ENCODE measurements at places on chromosomes 7 and 10. TPM values are rescaled to one million over a fixed set of nuclear protein-coding genes. Genes with fewer than 3 reads are reported as not detected.

DNA sequence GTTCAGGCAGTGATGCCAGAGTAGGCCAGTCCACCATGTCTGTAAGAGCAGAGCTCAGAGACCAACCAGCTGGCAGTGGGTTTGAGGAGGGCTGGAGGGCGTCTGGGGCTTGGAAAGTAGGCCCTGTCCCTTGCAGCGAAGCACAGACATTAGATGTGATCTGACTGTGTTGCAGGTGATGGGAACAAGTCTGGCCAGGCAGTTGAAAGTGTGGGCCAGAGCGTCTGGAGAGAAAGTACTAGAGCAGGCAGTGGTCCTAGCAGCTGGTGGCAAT lies 53.3 kb downstream of the CHN2 start:
- DNase-seq = no peak

The CCL26 gene
- 1.1 TPM for polyA plus RNA-seq

DNA sequence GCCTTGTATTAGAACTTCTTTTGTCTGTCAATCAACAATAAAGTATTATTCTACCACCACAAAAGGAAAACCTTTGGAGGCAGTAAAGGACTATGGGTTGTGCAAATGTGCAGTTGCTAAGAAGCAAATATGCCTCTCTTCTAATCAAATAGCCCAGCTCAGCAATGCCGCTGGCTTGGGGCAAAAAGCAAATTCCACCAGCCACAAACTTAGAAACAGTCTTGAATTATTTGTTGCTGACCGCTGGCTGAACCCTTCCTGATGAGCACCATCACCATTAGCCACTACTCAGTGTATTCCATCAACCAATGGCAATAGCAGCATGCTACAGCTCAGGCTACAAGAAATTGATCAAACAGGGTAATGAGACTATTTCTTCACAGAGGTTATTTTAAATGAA lies 51.0 kb downstream of the SKAP2 start:
- DNase-seq = no peak

- no peak for DNase-seq
These were observed 319.7 kb downstream of the PTPRN2 start for GRCh38 chr7:158267742-158268435.

- no peak for DNase-seq
These were observed 37.9 kb upstream of the TMEM140 start for GRCh38 chr7:135109976-135110375.

GRCh38 chr10:125124907-125125306 lies 35.5 kb downstream of the CTBP2 start:
- no peak for DNase-seq

The KCND2 gene
- 0.20 TPM for polyA plus RNA-seq

DNA sequence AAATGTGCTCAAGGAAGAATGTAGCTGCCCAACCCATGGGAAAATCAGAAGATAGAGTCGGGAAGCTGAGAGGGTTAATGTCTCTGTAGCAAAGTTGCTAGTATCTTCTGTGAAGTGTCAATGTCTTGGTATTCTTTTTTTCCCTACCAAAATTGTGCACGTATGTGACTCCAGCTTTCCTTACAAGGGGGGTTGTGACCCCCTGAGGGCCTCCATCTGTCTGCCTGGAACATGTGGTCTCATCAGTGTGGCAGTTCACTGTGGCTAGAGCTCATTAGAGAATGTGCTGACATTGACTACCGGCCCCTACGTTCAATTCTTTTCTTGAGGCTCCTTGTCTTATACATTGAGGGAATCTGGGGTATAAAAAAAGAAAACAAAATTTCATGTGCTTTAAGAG lies 725.2 kb upstream of the CELF2 start:
- DNase-seq = no peak

GRCh38 chr10:103802081-103802480 lies 53.3 kb downstream of the SH3PXD2A start:
- DNase-seq = no peak

DNA sequence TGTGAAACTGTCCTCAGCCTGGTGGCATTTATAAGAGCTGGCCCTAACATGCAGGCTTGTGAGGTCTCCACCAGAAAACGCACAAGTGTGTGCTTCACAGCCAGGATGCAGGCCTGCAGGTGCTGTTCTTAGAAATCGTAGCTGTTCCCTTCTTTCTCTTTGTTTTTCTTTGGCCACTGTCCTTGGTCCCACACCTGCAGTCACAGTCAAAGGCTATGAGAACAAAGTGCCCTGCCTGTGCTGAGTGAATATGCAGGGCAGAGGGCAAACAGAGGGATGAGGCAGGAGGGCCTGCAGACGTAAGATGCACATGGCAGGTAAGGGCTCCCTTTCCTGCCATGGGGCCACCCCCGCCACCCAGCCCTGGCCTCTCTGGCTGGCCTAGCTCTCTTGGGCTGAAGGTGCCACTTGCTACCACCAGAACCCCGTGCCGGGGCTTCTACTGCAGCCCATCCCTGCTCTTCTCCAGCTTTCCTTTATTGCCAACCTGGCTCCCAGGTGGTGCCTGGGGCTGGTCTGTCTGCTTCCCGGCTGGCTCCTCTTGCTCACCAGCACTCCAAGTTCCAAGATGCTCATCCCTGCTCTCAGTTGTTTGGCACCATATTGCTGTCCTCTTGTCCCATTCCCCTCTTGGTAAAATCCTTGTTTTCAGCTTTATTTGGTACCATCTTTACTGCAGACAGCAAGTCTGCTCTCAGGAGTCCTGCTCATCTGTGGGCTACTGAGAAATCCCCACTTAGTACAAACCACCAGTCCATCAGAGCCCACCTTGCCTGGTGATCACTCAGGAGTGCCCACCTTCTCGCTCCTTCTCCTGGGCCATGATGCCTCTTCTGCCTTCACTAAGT lies 308.1 kb upstream of the ZMIZ1 start:
- no peak for DNase-seq

- DNase-seq = no peak
These were observed 399.3 kb downstream of the PPP1R3A start for GRCh38 chr7:113519472-113519871.

The PHF14 gene
- 17.4 TPM for polyA plus RNA-seq

The JCAD gene
- polyA plus RNA-seq = 35.2 TPM

DNA sequence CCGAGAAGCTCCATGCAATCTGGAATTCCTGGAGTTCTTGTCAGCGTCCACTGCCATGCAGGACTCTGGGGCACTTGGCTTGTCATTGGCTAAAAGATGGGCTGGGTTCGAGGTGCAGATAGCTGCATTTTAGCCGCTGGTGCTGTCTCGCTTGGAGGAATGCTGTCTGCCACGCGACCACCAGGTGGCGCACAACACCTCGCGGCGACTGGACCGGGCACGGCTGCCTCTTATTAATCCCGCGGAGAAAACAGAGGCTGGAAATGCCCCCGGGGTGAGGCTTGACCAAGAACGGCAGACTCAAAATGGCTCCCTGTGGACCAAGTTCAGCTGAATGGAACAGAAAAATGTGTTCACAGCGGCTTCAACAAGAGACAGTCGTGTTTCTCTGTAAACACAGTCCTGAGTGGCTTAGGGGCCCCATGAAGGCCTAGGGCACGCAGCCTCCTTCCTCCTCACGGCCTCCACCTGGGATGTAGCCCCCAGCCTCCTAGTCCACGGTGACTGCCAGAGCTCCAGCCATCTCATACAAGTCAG lies 46.2 kb downstream of the AOC1 start:
- no peak for DNase-seq

GRCh38 chr7:73451780-73452398 lies 18.3 kb downstream of the FZD9 start:
- DNase-seq = no peak

DNA sequence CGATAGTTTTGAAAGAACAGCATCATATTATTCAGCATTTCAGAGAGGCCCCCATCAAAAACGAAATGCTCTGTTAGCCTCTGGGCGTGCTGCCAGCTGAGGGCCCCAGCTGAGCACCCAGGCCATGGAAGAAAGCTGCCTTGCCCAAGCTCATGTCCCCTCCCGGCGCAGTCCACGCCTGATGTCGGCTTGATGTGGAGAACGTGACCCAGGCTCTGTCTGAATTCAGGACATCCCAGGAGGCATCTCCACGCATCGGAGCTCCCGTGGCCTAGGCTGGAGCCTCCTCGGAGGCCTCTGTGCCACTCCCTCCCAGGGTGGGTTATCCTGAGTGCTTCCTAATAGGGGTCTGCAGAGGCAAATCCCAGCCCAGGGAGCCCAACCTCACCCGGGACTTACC lies 218.3 kb upstream of the AKR1E2 start:
- no peak for DNase-seq

The LAMB1 gene
- polyA plus RNA-seq = 233 TPM

The KCNH2 gene
- 48.5 TPM for polyA plus RNA-seq

The ACADSB gene
- polyA plus RNA-seq = 12.7 TPM

The OR2A12 gene
- not detected for polyA plus RNA-seq

DNA sequence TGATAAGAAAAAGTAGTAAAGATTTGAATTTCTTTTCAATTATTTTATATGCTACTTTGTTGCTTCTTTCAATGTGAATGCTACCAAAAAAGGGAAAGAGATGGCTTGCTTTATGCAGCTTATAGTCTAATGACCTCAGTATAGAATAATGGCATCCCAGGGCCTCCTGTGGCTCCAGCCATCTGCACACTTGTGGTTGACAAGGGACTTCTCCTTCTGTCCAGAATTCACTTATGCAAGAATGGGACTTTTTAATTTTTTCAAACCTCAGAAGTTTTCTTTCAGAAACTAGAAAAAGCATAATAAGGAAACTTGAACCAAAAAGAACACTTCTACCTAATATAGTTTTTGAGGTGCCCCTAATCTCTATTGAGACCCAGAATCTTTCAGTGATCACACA lies 310.9 kb downstream of the CTNNA3 start:
- no peak for DNase-seq

GRCh38 chr7:134431815-134432214 lies 27.1 kb downstream of the AKR1B1 start:
- no peak for DNase-seq

The MRLN gene
- not detected for polyA plus RNA-seq

The DOCK4 gene
- 5.9 TPM for polyA plus RNA-seq

DNA sequence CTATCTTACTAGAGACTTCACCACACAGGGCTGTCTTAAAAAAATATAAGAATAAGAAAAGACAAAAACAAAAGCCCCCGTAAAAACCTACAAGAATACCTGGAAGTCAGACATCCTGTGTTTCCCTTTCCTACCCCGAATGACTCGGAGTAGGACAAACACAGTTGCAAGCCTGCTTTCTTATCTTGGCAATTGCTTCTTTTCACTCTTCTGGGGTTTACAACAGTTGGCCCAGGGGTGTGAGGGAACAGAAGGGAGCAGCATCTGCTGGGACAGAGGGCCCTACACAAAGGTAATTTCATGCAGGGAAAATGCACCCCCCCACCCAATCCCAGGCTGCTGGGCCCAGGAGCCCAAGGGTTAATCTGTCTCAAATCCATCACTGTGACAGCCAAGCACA lies 220.6 kb downstream of the ARHGAP12 start:
- no peak for DNase-seq

DNA sequence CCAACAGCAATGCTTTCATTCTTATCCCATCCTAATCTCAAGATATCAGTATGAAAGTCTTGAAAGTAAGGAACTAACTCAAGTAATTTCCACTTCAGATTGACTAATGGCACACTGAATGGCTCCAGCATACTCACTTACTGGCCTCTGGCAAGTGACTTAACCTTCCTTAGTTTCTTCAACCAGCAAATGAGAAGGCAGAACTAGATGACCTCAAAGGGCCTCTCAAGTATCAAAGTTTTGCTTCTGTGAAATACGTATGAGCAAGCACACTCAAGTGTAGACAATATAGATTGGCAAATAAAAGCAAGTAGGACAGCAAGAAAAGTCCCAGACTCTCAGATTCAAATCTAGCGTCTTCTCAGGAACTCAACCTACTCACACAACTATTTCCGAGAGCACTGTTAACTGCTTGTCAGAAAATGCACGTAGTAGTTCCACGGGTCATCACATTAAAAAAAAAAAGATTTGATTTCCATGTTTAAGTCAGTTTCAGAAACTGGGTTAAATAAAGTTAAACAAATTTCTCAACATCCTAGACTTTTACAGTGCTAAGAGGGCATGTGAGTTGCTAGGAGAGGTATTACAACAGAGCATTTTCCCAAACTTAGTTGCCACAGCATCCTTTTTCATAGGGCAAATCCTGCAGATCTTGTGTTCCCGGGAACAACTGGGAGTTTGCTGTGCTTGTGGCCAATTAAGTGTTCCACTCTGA lies 276.9 kb upstream of the KLF14 start:
- no peak for DNase-seq

GRCh38 chr10:35456784-35457183 lies 120.5 kb downstream of the CCNY start:
- no peak for DNase-seq

- DNase-seq = no peak
These were observed 20.3 kb downstream of the AASS start for GRCh38 chr7:122123746-122124145.

GRCh38 chr7:122073635-122074034 lies 70.4 kb downstream of the AASS start:
- DNase-seq = no peak

- DNase-seq = no peak
These were observed 220.7 kb downstream of the ADARB2 start for GRCh38 chr10:1516492-1517165.

- DNase-seq = no peak
These were observed 342.2 kb upstream of the MKI67 start for GRCh38 chr10:128468462-128468861.

DNA sequence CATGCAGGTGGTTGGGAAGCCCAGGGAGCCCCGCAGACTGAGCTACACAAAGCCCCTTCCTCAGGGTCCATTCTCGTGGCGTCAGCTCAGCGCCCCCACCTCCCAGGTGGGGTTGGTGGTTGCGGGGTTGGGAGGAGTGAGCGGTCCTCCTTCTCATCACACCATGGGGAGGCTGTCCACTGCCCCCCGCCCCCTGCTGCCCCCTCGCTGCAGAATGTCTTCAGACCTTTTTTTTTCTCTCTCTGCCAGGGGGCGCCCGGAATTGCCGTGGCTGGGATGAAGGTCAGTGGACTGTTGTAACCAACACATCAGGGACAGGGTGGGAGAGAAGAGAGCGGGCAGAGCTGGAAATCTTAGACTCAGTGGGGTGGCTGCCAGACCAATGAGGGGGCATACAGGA lies 116.3 kb downstream of the COL13A1 start:
- no peak for DNase-seq

The BBS9 gene
- polyA plus RNA-seq = 7.3 TPM

GRCh38 chr7:23315366-23315765 lies 16.2 kb downstream of the MALSU1 start:
- no peak for DNase-seq

The PLEKHA8 gene
- 4.6 TPM for polyA plus RNA-seq

The ANXA11 gene
- polyA plus RNA-seq = 114 TPM

GRCh38 chr10:16968416-16969041 lies 151.3 kb upstream of the RSU1 start:
- DNase-seq = no peak

GRCh38 chr10:15744217-15744865 lies 24.6 kb upstream of the ITGA8 start:
- no peak for DNase-seq

The IQUB gene
- 0.22 TPM for polyA plus RNA-seq

- DNase-seq = no peak
These were observed 11.5 kb upstream of the SVOPL start for GRCh38 chr7:138712652-138713051.

Measured in urinary bladder (tissue), 4 donors.